PC-3 (cell line): ENCODE measurements at places on chromosomes 2 and 18. TPM values are rescaled to one million over a fixed set of nuclear protein-coding genes. Genes with fewer than 3 reads are reported as not detected.

Gene SLC11A1
- 0.17 and 0.33 TPM in 2 replicates for total RNA-seq

DNA sequence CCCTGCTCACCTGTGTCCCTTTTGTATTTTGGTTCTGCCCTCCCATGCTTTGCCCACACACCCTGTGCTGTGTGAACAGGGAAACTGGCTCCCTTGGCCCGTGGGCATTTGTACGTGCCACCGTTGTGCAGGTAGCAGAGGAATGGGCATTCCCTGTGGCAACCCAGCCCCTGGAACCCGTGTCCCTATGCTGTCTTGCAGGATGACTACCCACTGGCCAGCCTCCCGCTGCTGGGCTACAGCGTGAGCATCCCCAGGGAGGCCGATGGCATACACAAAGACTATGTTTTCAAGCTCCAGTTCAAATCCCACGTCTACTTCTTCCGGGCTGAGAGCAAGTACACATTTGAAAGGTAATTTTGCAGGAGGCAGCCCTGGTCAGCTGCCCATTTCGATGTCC, 15.3 kb downstream of the STK25 start:
- no peak for DNase-seq

DNA sequence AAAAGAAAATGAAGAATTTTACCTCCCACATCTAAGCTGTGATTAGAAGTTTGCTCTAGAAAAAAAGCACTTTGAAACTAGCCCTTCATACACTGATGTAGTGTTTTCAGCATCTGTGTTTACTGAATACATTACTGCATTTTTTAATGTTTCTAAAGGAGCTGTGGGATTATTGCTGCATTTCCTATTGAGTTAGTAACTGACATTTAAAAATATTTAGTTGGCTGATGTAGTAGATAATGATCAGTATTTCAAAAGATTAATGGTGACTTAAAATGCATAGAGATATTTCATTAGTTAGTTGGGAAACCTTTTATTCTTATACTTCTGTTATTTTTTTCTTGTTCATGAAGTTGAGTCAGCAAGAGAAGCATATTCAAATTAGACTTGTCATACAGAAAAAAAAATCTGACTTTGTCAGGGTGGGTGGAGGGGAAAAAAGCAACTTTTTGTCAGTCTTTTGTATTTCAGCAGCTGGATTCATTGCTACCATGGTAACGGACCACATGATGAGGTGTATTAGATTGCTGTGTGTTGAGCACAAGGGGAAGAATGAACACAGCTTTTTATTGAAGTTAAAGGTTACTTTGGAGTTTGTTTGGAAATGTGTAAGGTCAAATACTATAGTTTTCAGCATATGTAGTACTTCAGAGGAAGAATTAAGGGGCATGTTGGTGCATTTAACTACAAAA, at the start of gene DTNA:
DTNA (plus strand) TSS at position 549 of the 692 bp plus-strand sequence. CDS start 45,679 bp downstream, outside the sequence.
- DNase-seq = peak; percentile 26

- DNase-seq = no peak
These were observed 398.7 kb upstream of the SALL3 start for GRCh38 chr18:78580835-78581339.

Gene ZNF521
- 0.04 TPM in 1 of 2 replicates, not detected in the other for total RNA-seq

GRCh38 chr2:1420746-1421480, 7.7 kb downstream of the TPO start:
- no peak for DNase-seq

Gene EFR3B
- 4.6 and 7.9 TPM in 2 replicates for total RNA-seq

DNA sequence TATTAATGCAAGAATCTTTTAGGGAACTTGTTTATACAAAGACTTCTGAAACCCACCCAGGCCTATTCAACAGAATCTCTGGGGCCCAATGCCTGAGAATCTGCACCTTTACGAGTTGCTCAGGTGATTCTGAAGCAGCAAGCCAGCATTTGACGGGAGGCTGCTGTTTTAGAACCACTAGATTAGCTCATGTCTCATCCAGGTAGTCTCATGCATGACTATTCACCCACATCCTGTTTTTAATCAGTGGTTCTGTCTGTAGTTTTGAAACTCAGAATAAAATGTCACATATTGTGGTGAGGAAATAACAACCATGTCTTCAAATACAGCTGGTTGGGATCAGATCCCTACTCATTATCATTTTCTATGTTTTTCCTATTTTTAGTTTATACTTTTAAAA, 39.5 kb downstream of the CYTIP start:
- DNase-seq = peak; percentile 46

Gene KLHL29
- total RNA-seq = 2.6 and 3.1 TPM in 2 replicates

GRCh38 chr2:109062145-109062858, 66.7 kb upstream of the SH3RF3 start:
- DNase-seq = peak; percentile 22

GRCh38 chr2:133674433-133675331, 106.4 kb upstream of the NCKAP5 start:
- DNase-seq = peak; percentile 68
